ENCODE measurements at places on chromosomes 16 and 17.

- no peak for DNase-seq
These were observed 9.4 kb downstream of the CCDC182 start for GRCh38 chr17:57735707-57736106.

GRCh38 chr17:30823421-30823820 is 1.1 kb downstream of the CRLF3 start:
- no peak for DNase-seq

- DNase-seq: no peak
These were observed 22.2 kb upstream of the CPSF4L start for GRCh38 chr17:73283841-73284282.

- DNase-seq: no peak
These were observed 33.9 kb downstream of the BAHCC1 start for GRCh38 chr17:81428948-81429774.

DNA sequence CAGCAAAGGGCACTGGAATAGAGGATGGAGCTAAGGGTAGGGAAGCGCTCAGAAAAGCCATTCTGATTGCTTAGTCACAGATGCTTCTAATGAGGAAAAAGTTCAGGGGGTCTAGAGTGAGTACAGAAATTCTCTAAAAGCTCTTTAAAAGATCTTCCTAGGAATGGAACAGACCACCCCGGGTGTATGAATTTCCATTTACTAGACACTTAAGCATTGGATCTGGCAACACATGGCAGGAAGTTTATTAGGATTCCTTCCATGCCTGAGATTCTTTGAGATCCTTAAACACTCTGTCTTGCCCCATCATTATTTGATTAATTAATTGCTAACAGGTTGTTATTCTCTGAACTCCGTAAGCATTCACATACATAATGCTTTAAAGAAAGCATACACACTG is 8.5 kb downstream of the KRTAP9-7 start:
- DNase-seq: no peak

DNA sequence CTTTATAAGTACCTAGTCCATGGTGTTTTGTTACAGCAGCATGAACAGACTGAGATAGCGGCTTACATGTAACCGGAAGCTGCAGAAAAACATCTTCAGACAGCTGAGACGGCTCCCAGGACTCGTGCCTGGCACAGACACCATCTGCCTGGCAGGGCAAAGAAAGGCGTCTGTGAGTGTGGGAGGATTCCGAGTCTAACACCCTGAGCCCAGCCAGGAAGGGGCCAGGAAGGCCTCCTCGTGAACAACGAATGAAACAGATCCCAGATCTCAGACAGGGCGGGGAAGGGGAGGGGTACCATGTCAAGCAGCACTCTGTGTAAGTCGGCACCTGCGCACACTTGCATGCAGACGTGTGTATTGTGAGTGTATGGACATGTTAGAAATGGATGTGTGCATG is 4.4 kb upstream of the CSNK1D start:
- no peak for DNase-seq

All from mesothelial cell of epicardium (in vitro differentiated cells).